Glomerular endothelial cell (primary cell): ENCODE measurements at places on chromosomes 1 and 21.

DNA sequence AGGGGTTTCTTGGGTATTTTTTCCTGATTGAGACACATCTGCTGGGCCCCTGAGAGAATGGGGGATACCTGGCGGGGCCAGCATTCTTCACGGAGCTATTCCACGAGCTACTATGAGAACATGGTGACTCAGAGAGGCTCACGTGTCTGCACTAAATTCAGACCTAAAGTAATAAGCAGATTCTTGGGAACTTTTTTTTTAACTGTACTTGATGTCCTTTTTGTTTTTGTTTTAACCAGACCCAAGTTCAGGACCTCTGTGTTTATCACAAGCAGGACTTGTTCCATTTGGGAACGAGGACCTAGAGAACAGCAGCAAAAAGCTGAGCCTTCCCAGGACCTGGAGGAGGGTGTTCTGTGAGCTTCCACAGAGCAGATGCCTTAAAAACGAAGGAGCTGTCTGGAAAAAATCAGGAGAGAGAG lies 44.0 kb downstream of the EVA1C start:
- no peak for DNase-seq

DNA sequence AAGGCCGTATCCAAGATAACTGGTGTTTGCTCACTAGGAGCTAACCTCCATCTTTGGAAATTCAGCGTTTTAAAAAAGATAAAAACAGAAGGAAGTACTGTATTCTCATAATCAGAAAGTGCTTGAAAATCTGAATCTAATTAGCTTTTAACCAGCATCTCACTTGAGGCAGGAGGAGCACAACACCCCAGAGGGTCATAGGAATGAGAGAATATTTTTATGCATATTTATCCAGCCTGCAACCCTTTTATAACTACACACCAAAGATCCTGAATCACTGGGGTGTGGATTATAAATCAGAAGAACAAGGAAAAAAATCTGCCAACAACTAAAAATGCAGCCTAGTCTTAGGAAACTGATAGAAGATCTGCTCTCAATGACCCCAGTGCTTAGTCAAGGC lies 68.0 kb upstream of the PTCH2 start:
- no peak for DNase-seq

DNA sequence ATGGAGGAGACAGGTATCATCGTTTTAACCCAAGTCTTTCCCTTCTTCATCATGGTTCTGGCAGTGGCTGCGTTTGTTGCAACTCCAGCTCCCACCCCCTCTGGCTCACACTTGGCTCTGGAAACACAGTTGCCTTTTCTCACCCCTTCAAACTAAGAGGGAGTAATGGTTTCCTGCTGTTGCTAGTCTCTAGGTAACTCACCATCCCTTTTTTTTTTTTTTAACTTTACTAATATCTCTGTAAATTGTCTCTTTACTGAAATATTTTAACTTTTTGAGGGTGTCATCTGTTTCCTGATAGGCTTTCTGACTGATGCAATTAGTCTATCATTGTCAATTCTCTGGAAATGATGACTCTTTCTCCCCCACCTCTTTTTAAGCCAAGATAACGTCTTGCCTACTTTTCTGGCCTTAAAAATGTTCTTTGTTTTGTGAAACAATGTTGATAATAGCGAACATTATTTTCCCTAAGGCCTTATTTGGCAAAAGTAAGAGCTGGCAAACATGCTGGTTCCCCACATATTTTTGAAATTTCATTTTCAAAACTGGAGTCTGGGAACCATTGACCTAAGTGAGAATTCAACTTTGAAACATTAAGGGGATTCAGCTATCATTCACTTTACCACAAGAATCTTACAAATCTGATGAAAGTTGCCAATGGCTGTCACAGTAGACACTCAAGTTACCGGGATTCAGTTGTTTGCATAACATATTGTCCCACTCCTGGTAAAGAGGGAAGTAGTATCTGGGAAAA lies 85.3 kb downstream of the LEPR start:
- no peak for DNase-seq

GRCh38 chr21:25934771-25935224 lies 200.0 kb downstream of the GABPA start:
- DNase-seq = peak; percentile 96

DNA sequence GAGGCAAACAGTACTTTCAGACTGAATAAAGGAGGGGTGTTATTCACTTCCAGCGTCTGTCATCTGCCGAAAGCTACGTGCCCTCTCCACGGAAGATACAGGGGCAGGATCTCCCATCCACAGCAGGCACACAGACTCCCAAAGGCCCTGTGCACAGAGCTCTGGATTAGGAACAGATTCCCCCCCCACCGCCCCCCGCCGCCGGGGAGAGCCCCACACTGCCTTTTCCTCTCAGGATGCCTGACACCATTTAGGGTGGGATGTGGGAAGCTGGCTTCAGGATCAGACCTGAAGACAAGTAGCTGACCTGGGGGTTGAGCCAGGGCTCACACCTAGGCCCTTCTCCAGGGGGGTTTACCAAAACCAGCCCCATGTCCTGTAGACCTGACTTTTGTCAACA lies 8.4 kb upstream of the TCP10L start:
- DNase-seq = no peak

GRCh38 chr1:63042278-63042677 lies 258.3 kb downstream of the ATG4C start:
- DNase-seq = no peak
